T-helper 22 cell (primary cell): ENCODE measurements at places on chromosomes 3 and 15.

GRCh38 chr3:151267066-151267465 is 11.3 kb downstream of the P2RY14 start:
- DNase-seq, result no peak

- peak; percentile 29 for DNase-seq
Observed at GRCh38 chr15:90872486-90873184, 4.2 kb downstream of the FURIN start.

DNA sequence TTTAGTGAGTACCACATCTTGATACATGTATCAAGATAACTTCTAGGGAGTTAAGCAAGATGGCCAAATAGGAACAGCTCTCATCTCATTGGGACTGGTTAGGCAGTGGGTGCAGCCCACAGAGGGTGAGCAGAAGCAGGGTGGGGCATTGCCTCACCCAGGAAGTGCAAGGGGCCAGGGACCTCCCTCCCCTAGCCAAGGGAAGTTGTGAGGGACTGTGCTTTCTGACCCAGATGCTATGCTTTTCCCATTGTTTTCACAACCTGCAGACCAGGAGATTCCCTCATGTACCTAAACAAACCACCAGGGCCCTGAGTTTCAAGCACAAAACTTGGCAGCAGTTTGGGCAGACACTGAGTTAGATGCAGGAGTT is 665.0 kb upstream of the CBLB start:
- DNase-seq, result no peak

GRCh38 chr3:110806924-110807323 is 264.7 kb upstream of the NECTIN3 start:
- DNase-seq, result no peak

GRCh38 chr3:144344925-144345548 is 373.4 kb downstream of the DIPK2A start:
- no peak for DNase-seq

DNA sequence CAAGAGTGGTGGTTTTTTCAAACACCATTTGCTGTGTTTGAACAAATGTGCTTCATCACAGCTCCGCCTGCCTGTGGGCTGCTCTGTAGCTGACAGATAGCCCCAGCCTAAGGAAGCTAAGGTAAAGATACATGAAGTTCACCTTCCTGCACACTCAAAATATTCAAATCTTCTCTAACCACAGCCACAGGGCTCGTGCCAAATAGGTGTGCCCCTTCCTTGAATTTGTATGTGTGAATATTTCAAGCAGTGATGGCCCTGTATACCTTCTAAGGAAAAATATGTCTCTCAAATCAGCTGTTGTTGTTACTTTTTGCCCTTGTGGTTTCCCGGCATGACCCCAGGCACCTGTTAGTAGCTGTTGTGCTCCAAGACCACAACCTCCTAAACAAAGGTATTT is 92.8 kb downstream of the CCNL1 start:
- no peak for DNase-seq

DNA sequence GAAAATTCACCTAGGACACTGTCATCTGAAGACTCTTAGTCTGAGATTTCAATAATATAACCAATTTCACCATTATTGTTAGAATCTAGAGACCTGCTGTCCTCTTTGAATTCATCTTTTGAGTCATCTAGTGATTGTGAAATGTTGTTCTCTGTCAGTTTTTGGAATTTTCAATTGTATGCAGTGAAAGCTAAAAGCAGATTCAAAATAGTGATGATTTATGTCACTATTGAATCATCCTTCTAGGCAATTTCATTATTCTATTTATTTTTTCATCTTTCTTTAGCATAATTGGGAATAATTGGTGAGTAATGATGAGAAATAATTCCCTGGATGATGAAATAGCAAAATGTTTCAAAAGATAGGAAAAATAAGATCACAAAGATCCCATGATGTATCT is 101.7 kb upstream of the EIF1B start:
- DNase-seq, result no peak

DNA sequence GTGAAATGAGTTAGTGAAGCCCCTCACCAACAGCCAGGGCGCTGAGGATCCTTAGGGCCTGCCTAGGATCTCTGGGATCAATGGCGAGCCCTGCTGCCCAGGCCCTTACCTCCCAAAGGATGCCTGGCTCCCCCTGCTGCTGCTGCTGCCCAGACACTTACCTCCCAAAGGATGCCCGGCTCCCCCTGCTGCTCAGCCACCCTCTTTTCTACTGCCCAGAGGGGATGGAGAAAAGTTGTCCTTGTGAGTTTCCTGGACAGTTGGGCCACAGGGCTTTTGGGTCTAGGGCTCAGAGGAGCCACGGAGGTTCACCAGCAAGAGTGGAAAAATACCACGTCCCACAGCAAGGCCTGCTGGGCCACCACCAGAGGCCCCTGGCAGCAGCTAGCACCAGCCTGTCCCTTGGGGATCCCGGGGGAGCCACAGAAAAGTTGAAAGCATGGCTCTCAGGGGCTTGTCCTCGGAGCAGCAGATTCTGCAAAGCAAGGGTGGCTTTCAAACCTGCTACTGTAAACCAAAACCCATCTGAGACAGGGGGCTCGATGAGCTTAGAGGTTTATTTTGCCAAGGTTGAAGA is 59.4 kb downstream of the SLC6A6 start:
- no peak for DNase-seq

DNA sequence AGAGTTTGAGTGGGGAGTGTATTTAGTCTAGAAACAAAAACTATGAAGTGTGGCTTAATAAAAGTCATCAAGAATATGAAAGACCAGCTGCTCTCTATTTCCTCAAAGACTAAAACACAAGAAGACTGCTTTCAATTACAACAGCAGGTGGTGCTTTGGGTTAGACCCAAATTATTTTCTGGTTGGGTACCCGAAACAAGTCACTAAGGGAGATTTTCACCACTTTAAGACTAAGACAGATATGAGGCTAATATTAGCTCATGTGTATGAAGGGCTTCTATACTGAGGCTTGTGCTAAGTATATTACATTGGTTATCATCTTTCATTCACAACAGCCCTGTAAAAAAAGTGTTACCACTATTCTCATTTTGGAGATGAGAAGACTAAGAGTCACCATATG is 43.1 kb downstream of the COL8A1 start:
- DNase-seq, result no peak

DNA sequence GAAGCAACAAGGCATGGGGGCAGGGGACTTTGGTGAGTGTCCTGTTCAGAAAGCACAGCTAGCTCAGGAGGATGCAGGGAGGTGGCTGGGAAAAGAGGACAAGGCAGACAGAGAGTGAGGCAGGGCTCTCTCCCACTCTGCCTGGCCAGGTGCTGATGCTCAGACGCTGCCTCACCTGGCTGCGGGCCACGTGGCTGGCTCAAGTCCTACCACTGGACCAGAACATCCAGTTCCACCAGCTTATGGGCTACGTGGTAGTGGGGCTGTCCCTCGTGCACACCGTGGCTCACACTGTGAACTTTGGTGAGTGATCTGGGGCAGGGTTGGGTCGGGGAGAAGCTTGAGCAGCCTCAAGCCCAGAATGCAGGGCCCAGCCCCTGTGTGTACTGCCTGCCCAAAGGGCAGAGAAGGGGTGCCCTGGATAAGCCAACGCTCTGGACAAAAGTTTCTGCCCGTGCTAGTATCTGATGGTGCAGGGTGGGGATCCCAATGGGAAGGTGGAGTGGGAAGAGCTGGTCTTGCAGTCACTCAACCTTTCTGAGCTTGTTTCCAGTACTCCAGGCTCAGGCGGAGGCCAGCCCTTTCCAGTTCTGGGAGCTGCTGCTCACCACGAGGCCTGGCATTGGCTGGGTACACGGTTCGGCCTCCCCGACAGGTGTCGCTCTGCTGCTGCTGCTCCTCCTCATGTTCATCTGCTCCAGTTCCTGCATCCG is 20.9 kb downstream of the NOX5 start:
- no peak for DNase-seq

DNA sequence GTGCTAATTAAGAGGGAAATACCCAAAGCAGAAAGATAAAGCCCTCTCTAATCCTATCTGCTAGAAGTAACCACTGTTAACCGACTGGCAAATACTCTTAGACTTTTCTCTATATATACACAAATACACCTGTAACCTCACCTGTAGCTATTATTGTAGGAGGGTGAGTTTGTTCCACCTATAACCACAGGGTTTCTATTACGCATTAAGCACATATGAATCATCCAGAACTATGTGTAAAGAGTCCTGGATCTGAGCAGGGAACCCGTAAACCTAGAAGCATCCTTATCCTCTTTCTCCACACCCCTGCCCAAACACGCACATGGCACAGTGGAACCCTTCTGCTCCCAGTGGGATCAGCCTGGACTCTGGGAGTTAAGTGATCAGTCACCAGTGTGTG is 172.8 kb upstream of the C2CD4B start:
- no peak for DNase-seq

- DNase-seq, result no peak
Observed at GRCh38 chr15:41809526-41810220, 18.2 kb upstream of the JMJD7 start.

DNA sequence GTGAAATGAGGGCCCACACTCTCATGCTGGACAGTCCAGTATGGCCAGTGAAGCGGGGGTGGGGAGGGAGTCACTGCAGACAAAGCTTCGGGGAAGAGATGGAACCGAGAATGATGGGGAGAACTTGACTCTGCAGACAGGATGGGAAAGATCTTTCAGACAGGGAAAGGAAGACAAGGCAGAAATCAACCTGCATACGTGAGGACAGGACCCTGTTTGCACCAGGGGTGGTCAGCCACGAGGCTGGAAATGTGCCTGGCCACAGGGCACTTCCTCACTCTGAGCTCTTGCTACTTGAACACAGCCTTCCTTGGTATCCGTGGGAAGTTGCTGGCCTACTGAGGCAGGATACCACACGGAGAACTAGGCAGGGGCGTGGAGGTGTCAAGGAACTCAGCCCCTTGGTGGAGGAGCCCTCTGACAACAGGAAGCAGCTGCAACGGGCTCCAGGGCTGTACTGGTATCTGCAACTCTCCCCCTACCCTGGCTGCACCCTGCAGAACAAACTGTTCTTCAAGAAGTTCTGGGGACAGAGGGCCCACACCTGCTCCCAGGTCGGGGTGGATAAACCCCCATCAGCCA is 9.3 kb upstream of the SRP14 start:
- DNase-seq, result no peak

DNA sequence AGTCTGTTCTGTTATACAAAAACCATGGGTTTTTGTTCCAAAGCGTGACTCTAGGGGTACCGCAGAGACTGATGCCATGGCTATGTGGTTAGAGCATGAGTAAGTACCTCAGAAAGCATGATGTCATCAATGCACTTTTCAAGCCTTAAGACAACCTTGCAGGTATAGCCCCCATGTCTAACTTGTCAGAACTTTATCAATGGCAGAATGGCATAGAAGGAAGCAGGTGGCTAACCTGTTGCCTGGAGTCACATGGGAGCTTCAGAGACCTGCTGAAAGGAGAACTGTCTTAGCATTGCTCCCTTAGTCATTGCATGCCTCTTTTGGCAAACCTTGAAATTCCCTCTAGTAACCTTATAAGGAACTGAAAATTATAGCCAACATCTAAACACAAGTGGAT is 52.5 kb downstream of the EOMES start:
- DNase-seq, result no peak

- no peak for DNase-seq
Observed at GRCh38 chr3:63352008-63352279, 73.8 kb downstream of the SYNPR start.

- DNase-seq, result peak; percentile 79
Observed at GRCh38 chr3:16511681-16512434, 1.6 kb downstream of the RFTN1 start.

- no peak for DNase-seq
Observed at GRCh38 chr15:88003541-88004327, 252.8 kb downstream of the NTRK3 start.

DNA sequence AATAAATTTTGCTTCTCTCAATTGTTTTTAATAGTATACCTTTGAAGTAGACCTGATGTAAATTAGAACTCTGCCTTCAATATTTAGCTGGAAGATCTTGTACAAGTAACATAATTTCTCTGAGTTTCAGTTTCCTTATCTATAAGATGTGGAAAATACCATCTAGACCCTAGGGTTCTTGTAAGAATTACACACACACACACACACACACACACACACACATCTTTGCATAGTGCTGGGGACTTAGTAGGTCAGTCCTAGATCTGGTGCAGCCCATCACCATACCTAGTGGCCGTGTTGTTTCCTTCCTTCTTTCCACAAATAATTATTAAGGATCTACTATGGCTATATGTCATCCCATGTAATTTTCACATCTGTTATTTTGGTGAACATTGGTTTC is 11.0 kb downstream of the TRAT1 start:
- no peak for DNase-seq

DNA sequence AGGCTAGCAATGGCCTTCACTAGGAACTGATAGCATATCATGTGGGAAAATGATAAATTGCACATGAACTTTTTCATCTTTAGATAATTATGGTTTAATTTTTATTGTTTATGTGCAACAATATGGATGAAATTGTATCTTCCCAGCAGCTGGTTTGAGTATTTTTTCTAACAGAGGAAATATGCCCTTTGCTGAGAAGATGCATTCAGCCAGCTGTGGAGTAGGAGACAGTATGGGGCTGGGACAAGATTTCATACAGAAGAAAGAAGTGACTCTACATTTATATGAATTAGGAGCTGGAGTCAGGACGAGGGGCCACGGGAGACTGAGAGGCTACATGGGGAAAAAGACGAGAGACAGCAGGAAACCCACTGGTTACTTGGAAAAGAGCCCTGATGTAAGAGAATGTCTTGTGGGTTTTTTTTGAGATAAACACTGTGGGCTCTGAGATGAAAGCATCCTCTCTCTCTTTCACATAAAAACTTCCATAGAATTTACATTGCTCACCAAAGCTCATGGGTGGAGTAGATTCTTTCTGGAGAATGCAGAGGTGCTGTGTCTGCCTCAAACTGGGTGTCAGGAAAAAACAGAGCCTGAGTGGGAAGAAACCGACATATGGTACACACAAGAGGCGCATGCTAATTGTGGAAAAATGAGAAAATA is 115.2 kb upstream of the PDZRN3 start:
- DNase-seq, result no peak

DNA sequence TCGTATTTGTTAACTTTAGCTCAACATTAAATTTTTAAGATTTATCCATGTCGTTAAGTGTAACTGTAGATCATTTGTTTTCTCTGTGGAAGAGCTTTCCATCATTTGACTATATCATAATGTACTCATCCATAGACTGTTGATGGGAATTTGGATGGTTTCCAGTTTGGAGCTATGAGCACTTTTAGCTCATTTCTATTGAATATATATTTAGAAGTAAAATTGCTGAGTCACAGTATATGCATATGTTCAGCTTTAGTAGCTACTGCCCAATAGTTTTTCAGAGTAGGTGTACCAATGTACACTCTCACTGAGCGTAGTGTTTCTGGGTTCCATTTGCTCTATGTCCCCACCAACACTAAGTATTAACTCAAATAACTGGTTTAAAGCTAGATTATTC is 263.0 kb downstream of the ULK4 start:
- DNase-seq, result no peak

- no peak for DNase-seq
Observed at GRCh38 chr3:132293251-132293650, 24.0 kb upstream of the ACP3 start.

DNA sequence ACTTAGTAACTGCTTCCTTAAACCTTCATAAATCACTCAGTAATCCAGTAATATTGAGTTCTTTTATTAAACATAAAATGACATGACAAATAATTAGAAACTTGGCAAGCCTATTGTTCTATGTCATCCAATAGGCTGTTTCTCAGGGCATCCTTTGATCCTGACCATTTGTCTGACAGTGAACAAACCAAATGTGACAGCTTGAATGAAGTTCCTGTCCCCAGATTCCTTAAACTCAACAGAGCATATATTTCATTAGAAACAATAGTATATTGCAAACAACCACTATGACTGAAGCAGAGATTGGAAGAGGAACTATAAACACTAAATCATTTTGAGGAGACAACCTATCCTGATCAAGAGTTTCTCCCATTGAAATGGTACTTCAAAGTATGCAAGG is 113.6 kb upstream of the MDFIC2 start:
- no peak for DNase-seq
